ENCODE measurements at places on chromosomes 6 and 20.

DNA sequence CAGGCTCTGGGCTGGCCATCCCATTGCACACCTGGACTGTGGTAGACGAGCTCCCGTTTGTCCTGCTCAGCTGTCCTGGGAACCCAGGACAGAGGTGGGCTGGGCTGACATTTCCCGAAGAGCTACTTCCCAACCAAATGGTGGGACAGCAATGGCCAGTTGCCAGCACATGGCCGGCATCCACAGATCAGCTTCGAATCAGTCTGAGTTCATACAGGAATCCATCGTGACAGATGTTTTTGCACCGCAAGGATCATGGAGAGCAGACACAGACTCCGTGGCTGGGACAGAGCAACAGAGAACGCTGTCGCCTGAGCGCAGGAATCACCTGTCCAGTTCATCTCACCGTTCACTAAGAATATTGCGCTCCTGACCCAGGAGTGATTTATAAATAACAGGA lies 198.5 kb downstream of the TTLL2 start:
- DNase-seq = no peak

- no peak for DNase-seq
These were observed 456.3 kb downstream of the MAFB start for GRCh38 chr20:40232756-40233155.

GRCh38 chr6:21198032-21198640 lies 395.4 kb upstream of the SOX4 start:
- no peak for DNase-seq

- DNase-seq = no peak
These were observed 88.9 kb upstream of the ELOVL5 start for GRCh38 chr6:53437557-53438202.

DNA sequence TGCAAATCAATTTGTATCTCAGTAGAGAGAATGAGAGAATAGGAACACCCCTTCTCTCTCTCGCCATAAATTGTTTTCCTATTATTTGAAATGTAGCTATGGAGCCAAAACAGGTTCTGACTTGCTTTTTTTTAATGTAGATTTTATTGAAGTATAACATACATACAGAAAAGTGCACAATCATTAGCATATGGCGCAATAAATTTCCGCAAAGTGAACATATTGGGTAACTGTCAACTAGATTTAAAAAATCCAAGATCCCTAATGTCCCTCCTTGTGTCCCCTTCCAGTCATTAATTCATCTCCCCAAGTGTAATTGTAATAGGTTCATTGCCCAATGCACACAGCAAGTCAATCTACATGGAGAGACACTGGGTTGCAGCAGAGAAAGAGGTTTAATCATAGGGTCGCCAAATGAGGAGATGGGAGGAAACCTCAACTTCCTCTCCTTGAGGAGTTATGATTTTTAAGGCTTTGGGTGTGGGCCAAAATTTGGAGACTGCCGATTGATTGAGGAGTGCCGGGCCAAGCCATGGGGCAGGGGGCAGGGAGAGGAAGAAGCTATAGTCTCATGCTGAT lies 43.3 kb upstream of the TGM3 start:
- no peak for DNase-seq

- no peak for DNase-seq
These were observed 214.7 kb upstream of the PROKR2 start for GRCh38 chr20:5531318-5532081.

DNA sequence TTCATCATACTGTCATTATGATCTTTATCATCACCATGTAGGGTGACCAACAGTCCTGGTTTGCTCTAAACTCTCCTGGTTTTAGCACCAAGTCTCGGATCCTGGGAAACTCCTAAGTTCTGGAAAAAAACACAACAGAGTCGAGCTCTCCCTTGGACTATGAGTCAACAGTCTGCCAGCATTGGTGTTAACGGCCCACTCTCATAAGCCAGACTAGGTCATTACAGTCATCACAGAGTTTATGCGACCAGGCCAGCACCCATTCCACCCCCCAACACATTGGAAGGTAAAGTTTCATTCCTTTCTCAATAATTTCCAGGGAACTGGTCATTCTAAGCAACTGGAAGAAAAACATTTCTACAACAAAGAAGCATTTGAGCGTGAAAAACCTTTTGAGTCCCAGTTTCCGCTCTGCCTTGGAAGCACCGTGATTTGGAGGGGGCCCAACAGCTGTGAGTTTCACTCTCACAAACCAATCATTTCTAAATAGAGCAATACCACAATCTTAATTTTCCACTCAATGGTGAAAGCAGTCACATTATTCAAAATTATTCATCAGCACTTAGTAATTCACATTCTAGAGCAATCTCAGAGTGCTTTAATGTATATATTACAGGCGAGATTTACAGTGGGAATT lies 445.0 kb downstream of the CDH26 start:
- DNase-seq = no peak

GRCh38 chr6:16470502-16471221 lies 232.3 kb downstream of the GMPR start:
- no peak for DNase-seq

- DNase-seq = peak; percentile 40
These were observed 222.0 kb upstream of the PDE10A start for GRCh38 chr6:165884813-165885765.

GRCh38 chr6:119467488-119468081 lies 118.0 kb upstream of the MAN1A1 start:
- DNase-seq = no peak

DNA sequence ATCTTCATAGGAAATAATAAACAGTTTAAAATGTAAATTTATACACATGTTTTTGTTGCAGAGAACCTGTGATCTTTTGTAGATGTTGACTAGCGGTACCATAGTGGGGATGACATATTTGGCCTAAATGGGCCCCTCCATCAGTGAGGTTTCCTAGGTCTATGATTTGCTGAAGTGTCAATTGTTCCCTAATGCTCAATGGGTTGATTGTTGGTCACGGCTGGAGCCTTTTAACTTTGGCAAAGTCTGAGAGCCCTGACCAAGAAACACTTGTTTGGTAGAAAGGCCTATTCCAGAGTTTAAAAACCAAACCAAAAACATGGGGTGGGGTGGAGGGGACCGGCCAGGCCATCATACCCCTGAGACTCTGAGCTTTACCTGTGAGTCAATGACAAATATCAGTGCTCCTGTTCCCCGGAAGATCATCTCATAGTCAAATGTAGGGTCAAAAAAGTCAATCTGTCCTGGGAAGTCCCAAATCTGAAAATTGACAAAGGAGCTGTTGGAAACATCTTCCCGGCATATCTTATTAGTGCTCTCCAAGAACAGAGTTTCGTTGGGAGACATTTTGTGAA lies 25.1 kb downstream of the RRAGD start:
- DNase-seq = no peak

DNA sequence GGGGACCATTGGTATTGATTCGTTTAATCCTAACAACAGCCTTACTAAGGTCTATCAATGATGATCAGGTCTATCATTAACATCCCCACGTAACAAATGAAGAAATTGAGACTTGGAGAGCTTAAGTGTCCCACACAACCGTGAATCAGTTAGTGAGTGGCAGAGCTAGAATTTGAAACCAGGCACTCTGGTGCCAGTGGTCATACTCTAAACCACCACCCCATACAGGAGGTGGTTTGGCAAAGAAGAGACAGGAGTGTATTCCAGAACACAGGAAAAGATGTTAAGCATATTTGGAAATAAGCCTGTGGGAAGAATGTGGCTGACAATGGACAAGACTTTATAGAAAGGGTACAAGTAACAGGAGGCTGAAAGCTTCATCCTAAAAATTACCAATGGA lies 35.7 kb upstream of the MARCKS start:
- no peak for DNase-seq

GRCh38 chr20:10674684-10675449 lies 1.1 kb upstream of the JAG1 start:
- no peak for DNase-seq

GRCh38 chr6:11140056-11140455 lies 28.5 kb upstream of the ERVFRD-1 start:
- DNase-seq = no peak

- DNase-seq = no peak
These were observed 26.4 kb upstream of the FAM83C start for GRCh38 chr20:35318502-35319157.

All from GM19239 (cell line).